Stimulated activated CD4-positive, alpha-beta T cell treated with anti-CD3 and anti-CD28 coated beads, Interleukin-1b, Interleukin-23, amount 100 ng/mL, for 24 hours (primary cell): ENCODE measurements at places on chromosomes 2 and 18.
A peak's percentile ranks its signal among the peaks of the same experiment; 100 is the strongest.

GRCh38 chr18:49767111-49768050, 46.0 kb downstream of the ACAA2 start:
- no peak for DNase-seq

GRCh38 chr2:203709416-203710040, 3.1 kb downstream of the CD28 start:
- DNase-seq: no peak

DNA sequence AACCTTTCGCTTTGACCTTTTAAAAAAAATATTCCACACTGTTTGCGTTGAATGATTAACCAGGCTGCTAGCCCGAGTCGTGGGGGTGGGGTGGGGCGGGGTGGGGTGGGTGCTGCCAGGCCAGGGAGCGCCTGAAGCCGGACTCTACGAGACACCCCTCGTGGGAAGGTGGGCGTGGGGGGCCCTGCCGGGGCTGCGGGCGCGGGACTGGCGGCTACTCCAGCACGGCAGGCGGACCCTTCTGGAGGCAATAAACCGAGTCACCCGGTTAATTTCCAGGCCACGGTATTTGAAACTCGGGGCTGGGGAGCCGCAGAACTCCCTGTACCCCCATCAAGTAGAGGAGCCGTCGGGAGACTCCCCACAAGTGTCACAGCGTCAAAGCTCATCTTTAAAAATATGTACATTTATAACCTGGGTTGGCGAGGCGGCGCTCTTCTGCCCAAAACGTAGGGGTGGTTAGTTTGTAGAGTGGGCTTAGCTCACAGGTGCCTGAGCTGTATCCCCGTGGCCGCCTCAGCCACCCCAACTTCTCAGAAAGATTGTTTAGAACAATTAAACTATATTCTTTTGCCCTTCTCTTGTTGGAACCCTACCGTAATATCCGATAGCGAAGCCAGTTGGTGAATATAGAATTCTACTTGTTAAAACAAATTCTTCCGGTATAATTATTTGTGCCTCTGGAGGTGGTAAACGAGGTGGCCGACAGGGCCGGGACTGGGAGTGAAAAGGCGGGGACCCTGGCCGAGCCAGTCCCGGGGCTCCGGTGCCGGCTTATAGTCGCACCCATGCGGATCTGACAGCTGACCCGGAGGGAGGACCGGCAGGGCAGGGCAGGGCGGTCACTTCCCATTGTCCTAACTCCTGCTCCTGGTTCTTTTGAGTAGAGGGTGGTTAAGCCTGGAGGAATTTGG, 1.4 kb downstream of the B3GNT2 start:
- DNase-seq: no peak

DNA sequence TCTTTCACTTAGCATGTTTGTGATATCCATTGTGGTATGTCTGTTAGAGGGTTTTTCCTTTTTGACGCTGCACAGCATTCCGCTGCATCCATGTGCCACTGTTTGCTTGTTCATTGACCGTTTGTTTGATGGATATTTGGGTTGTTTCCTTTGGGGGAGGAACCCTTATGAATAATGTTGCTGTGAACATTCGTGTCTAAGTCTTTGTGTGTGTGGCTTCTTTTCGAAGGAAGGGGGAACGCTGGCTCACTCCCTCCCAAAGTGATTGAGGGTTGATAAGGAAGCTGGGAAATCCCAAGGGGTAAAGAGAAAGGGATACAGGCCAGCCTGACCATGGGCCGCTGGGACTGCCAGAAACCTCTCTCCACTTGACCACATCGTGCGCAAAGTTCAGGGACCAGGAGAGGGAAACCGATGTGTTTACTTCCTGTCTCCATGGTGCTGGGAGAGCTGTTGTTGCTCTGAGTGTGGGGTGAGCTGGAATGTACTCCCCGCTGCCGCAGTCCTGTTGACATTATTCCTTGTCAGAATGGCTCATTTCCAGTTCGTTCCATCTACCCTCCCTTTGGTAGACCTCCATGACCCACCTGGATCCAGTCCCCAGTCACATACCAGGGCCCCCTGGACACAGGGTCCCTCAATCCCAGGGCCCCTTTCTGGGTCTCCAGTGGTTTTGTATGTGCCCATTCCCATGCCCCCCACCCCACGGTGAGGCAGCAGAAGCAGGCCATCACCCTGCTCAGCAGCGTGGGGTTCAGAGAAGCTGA, 39.6 kb downstream of the HS1BP3 start:
- no peak for DNase-seq

GRCh38 chr2:225569995-225570394, 170.5 kb downstream of the NYAP2 start:
- no peak for DNase-seq

- DNase-seq: peak; percentile 29
Measured at GRCh38 chr2:85413592-85414420, 3.6 kb upstream of the CAPG start.

DNA sequence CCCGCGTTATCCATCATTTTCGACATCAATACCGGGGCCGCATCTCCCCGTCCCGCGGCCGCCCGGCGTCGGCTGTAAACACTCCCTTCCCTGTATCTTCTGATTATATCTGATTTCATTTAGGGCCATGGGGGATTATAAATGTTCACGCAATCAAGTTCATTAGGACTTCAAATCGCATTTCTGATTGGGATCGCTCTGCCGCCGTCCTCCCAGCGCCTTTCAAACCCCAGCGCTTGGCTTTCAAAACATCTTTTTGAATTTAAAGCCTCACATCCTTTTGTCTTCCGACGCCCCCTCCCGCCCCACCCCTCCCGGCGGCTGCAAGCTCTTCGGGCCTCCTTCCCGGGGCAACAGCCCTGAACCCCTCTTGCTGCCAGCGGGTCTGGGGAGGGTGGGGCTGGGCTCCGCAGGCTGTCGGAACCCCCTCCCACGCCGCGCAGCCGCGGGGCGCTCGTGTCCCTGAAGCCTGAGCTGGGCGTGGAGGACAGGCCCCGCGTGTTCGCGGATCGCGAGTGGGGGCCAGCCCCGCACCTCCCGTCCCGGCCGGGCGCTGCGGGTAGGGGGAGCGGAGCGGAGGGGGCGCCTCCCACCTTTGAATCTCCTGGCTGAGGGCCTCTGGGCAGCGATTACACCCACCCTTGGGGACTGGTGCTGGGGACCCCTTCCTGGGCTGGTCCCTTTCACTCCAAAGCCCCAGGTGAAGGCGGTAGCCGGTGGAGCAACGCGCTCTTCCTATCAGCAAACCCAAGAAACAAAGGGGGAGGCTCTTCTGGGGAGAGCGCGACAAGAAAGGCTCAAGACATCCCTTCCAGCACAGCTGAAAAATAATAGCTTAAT, 11.3 kb upstream of the GBX2 start:
- no peak for DNase-seq

- no peak for DNase-seq
Measured at GRCh38 chr2:236558993-236559978, 10.3 kb upstream of the ACKR3 start.

DNA sequence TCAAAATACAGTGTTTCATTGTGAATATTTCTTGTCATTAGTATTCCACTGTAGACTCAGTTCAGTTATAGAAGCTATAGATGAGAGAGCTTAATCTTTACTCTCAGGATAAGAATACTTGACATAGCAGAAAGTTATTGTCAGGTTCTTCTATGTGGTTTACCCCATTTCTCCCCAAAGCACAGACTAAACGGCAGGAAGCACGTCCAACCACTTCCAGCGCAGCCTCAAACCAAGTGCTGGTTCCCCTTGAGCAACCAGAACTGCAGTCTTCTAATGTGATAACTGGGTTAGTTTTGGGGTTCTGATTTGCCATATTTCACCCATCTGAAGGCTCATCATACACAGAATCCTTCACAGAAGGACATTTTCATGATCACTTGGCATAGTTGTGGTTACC, 324.7 kb downstream of the SLC8A1 start:
- DNase-seq: no peak

- no peak for DNase-seq
Measured at GRCh38 chr2:200225951-200226350, 80.5 kb upstream of the SPATS2L start.

DNA sequence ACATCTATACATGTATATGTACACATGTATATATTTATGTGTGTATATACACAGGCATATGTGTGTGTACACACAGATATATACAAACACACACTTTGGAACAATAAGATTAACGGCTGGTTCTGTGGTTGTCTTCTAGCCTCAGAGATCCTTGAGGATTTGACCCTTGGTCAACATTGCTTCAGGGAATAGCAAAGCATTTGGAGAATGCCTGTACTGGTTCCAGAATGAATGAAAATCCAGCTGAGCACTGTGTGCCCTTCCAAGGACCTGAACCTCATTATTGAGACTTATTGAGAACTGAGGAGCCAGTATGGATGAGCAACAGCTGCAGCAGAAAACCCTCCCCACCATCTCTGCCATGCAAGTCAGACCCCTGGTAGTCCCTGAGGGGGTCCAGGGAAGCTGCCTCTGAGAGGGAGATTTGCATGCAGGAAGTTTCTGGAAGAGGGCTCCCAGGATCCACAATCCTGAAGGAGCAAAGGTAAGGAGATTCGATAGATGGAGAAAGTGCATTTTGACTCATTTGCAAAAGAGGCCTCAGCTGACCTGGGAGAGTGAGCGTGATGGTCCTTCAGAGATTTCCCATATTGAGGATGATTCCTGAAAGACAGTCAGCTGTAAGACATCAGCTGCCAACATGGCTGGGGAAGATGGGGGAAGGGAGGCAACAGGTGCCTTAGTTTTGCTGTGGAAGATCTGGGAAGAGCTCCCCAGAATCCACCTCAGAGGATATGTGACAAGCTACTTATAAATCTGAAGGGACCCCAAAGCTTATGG, 166.6 kb upstream of the NCKAP5 start:
- DNase-seq: no peak

- DNase-seq: no peak
Measured at GRCh38 chr2:101829429-101829828, 131.9 kb downstream of the MAP4K4 start.

- no peak for DNase-seq
Measured at GRCh38 chr18:7775128-7775527, 208.0 kb downstream of the PTPRM start.

DNA sequence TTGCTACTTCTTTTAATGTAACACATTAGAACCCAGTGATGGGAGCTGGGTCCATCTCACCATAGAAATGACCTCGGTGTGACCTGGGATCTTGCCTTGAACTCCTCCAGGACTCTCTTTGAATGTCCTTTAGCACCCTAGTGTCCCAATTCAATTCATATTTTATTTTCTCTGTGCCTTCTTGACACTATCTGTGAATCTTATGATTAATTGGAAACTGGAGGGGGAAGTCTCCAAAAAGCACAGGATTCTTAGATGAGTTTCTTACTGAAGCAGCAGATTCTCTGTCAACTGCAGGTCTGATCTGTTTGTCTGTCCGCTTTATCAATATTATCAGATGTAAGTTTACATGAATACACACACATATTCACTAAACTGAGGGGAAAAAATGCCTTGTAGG, 470 bp downstream of the DHRS9 start:
- DNase-seq: no peak

- DNase-seq: no peak
Measured at GRCh38 chr2:202299712-202300111, 34.1 kb downstream of the NOP58 start.

DNA sequence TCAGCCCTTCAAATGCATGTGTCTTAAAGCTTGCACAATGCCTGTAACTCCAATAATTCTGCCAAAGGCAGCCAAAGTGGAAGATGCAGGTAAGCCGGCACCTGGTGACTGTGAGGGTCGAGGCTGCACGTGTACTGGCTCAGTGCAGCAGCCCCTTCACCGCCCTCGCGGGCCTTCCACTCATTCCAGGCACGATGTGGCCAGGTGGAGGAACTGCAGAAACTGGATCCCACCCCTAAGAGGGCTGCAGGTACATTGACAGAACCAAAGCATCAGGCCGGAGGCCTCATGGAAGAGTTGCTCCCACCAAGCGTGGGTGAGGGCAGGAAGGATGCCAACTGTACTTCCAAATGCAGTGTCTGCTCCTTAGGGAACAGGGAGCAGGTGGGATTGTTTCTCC, 253.4 kb downstream of the HDAC4 start:
- DNase-seq: no peak

DNA sequence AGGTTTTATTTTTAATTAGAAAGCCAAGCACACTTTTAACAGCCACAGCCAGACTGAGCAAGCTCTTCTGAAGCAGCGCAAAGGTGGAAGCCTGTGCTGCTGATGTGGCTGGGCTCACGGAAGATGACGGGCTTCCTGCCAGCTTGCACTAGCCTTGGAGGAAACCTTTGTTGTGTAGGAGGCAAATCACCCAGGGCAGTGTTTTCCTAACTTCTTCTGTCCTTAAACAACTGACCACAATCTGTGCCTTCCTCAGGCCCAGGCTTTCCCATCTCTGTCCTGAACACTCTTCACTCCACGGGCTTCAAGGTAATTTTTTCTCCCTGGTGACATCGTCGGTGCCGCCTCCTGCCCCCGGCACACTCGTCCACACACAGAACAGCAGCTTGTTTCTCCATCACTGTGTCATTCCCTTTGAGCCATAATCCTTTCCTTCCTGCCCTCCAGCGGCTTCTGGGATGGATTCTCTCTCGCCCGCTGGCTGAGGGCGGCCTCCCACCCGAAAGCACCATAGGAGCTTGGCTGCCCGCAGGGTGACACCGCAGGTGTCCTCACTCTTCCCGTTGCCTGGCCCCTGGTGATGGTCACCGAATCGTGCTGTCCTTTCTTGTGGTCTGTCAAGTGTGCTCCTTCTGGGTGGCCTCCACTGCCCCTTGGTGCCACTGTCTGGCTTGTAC, 31.1 kb upstream of the INHBB start:
- no peak for DNase-seq

- no peak for DNase-seq
Measured at GRCh38 chr2:241445426-241445825, 63.0 kb downstream of the STK25 start.

- no peak for DNase-seq
Measured at GRCh38 chr18:30072609-30073385, 969.7 kb downstream of the DSC3 start.

DNA sequence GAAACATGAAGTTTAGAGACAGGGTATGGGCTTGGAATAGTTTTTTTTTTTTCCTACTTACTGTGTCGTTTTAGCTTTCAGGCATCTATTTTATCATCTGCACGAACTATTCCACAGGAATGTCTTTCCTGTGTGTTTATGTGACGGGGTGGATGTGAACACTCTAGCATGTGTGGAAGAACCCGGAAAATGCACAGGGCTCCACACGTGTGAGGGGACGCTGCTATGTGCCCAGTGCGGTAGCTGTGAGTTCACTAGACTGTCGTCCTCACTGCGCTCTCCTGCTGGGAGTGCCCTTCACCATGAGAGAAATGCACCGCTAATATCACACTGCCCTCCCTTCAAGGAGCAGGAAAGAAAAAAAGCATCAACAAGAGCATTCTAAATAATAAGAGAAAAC, 250.8 kb upstream of the PXDN start:
- DNase-seq: no peak

- DNase-seq: no peak
Measured at GRCh38 chr2:8593243-8593642, 88.6 kb upstream of the ID2 start.
